ENCODE measurements at places on chromosomes 12 and 14. TPM values are rescaled to one million over a fixed set of nuclear protein-coding genes. Genes with fewer than 3 reads are reported as not detected.

The PZP gene
- not detected for total RNA-seq

The KRT78 gene
- not detected for total RNA-seq

The CDC42BPB gene
- total RNA-seq, result 78.4 TPM

The C12orf50 gene
- not detected for total RNA-seq

All from fibroblast of the aortic adventitia (primary cell).